ENCODE measurements at places on chromosomes 16 and 17. TPM values are rescaled to one million over a fixed set of nuclear protein-coding genes. Genes with fewer than 3 reads are reported as not detected.

NOG gene
- 5.4 TPM for total RNA-seq

OTOP3 gene
- not detected for total RNA-seq

CCL17 gene
- not detected for total RNA-seq

TERB1 gene
- total RNA-seq = 0.25 TPM

UTS2R gene
- total RNA-seq = not detected

KRT34 gene
- 0.74 TPM for total RNA-seq

TP53TG3D gene
- not detected for total RNA-seq

E2F4 gene
- total RNA-seq = 16.2 TPM

NPIPB6 gene
- total RNA-seq = 3.7 TPM

TBC1D3C gene
- under 0.01 TPM for total RNA-seq

CFAP52 gene
- total RNA-seq = 1.7 TPM

MT1A gene
- not detected for total RNA-seq

TNFSF13 gene
- 0.49 TPM for total RNA-seq

APOH gene
- total RNA-seq = not detected

PABPN1L gene
- total RNA-seq = 0.49 TPM

MIEN1 gene
- total RNA-seq = 11.1 TPM

SPAG9 gene
- 213 TPM for total RNA-seq

HCFC1R1 gene
- 8.1 TPM for total RNA-seq

NPIPA2 gene
- not detected for total RNA-seq

JUP gene
- 46.7 TPM for total RNA-seq

VAC14 gene
- total RNA-seq = 21.4 TPM

TM4SF5 gene
- not detected for total RNA-seq
